ENCODE measurements at places on chromosomes 7 and 10. TPM values are rescaled to one million over a fixed set of nuclear protein-coding genes. Genes with fewer than 3 reads are reported as not detected.

The UNCX gene
- total RNA-seq, result not detected

The CYP2C8 gene
- total RNA-seq, result not detected

The EFCAB10 gene
- total RNA-seq, result not detected

The PARP12 gene
- total RNA-seq, result 126 TPM

The GPR158 gene
- total RNA-seq, result not detected

The OR6V1 gene
- not detected for total RNA-seq

The C10orf71 gene
- total RNA-seq, result not detected

The ADRB1 gene
- 0.91 TPM for total RNA-seq

The OPALIN gene
- total RNA-seq, result not detected

The C10orf67 gene
- total RNA-seq, result 0.20 TPM

The ERVW-1 gene
- not detected for total RNA-seq

The GRM8 gene
- not detected for total RNA-seq

All from activated naive CD8-positive, alpha-beta T cell treated with anti-CD3 and anti-CD28 coated beads, Interleukin-2, amount 10 ng/mL, durations not matched to agents 7 days and 5 days (primary cell).